Pons (tissue), 1 donor: ENCODE measurements at places on chromosomes 4 and X.

GRCh38 chr4:153204247-153204671 is at the start of gene TRIM2:
TRIM2 (plus strand) TSS chr4:153204443; CDS start chr4:153204531, 88 bp downstream.
- peak; percentile 98 for DNase-seq

- DNase-seq = no peak
Measured at GRCh38 chr4:26751004-26751403, 109.6 kb upstream of the STIM2 start.

DNA sequence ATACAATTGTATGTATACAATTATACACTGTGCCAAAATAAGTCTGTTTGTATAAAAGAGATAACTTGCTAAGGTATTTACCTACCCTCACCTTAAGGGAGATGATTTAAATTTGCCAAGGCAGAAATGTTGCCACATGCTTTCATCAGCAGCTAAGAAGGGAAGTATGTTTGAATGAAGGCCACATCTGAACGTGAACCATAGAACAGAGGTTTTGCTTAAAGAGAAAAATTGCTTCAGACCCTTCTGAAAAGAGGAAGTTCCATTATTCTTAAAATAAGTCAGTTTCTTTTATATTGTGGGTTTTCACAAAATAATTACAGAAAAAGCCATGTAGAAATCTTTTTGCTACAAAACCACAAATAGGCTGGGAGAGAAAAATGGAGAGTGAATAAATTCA is 621.5 kb upstream of the HTR2C start:
- DNase-seq = peak; percentile 2

DNA sequence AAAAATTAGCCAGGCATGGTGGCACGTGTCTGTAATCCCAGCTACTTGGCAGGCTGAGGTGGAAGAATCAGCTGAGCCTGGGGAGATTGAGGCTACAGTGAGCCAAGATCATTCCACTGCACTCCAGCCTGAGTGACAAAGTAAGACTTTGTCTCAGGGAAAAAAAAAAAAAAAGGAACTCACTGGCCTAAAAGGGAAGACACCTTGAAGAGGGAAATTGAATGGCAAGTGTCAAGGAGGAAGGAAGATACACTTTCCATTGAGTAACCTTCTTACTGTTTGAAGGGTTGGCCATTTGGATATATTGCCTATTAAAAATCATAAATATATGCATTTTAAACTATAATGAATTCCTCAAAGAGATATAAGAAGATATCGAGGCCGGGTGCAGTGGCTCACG is 147.5 kb upstream of the FAM241A start:
- no peak for DNase-seq

GRCh38 chr4:119286377-119287002 is 35.4 kb downstream of the FABP2 start:
- DNase-seq = peak; percentile 75

- DNase-seq = peak; percentile 62
Measured at GRCh38 chr4:56909086-56909894, 1.6 kb downstream of the REST start.

GRCh38 chr4:112312610-112313239 is 15.6 kb downstream of the ALPK1 start:
- peak; percentile 42 for DNase-seq

- peak; percentile 65 for DNase-seq
Measured at GRCh38 chrX:54891573-54891972, 29.1 kb upstream of the TRO start.
